ENCODE measurements at places on chromosomes 11 and 22.

- DNase-seq, result no peak
Observed at GRCh38 chr11:8740129-8740528, 57.5 kb downstream of the RPL27A start.

GRCh38 chr11:16881766-16882165 is 132.4 kb downstream of the PLEKHA7 start:
- DNase-seq, result no peak

DNA sequence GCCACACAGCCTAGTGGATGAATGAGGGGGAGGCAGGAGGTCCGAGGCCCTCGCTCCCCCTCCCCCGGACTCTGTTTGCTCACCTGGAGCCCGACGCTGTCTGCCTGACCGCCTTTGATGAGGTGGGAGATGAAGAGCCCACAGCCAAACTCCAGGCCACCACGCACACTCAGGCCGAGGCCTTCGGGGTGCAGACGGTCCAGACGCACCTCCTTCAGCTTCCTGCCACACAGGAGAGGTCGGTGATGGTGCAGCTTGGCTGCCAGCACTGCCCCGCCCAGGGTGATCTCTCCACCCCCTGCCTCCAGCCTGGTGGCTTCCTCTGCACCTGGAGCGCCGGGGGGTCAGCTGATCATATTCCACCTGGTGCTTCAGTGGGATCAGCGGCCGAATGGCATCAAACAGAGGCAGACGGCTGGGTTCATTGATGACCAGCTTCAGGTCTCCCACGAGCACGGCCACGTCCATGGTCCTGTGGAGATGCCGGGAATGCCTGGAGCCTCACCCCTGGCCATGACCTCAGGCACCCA is 13.1 kb downstream of the USH1C start:
- DNase-seq, result no peak

DNA sequence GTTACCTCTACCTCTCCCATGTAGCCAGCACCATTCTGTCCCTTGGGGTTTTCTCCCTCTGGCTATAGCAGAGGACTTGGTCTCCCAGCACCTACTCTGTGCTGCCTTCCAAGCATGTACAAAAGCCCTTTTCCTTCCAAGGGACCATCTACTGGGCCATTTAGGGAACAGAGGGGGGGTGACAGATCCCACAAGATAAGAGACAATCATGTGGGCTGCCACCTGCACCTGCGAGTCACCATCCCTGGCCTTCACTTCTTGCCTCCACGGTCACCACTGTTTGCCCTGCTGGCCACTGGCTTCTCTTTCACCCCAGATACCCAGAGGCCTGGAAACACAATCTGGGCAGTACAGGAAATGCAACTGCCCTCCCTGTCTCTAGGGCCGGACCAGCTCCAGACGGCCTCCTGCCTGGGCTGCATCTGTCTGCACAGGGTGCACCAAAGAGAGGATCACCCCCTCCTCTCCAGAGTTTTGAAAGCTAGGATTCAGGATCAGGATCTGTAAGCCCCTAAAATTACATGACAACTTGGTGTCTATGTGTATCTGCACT is 160.8 kb upstream of the NECTIN1 start:
- no peak for DNase-seq

DNA sequence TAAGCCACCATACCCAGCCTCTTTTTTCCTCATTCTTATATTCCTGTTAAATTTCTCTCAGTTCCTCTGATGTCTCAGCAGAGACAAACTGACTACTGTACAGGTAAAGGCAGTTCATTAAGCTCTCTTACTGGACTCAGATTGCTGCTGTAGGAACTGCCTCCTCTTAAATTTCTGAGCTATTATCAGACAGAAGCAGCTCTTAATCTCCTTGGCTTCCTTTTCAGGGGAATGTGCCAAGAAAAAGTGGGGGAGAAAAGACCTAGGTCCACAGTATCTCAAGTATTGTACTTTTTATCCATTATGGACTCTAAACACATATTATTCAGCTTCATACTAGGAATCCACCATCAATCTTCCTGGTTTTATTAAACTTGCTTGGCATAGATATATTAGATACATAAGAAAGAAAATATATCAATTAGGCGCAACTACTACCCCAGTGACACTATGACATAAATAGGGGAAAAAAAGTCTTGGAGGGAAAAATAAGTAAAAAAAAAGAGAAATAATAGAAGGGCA is 26.1 kb downstream of the MRTFA start:
- DNase-seq, result no peak

DNA sequence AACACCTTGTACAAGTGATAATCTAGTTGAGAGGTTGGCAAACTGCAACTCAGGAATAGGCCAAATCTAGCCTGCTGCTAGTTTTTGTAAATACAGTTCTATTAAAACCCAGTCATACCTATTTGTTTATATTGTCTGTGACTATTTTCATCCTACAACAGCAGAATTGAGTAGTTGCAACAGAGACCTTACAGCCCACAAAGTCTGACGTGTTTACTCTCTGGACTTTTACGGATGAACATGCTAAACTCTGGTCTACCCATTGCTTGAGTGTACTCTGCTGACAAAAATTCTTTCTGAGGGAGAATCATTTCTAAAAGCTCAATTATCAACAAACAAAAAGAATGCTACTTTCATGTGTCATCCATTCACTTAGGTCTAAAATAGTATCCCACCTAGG is 287.0 kb downstream of the DYNC2H1 start:
- no peak for DNase-seq

DNA sequence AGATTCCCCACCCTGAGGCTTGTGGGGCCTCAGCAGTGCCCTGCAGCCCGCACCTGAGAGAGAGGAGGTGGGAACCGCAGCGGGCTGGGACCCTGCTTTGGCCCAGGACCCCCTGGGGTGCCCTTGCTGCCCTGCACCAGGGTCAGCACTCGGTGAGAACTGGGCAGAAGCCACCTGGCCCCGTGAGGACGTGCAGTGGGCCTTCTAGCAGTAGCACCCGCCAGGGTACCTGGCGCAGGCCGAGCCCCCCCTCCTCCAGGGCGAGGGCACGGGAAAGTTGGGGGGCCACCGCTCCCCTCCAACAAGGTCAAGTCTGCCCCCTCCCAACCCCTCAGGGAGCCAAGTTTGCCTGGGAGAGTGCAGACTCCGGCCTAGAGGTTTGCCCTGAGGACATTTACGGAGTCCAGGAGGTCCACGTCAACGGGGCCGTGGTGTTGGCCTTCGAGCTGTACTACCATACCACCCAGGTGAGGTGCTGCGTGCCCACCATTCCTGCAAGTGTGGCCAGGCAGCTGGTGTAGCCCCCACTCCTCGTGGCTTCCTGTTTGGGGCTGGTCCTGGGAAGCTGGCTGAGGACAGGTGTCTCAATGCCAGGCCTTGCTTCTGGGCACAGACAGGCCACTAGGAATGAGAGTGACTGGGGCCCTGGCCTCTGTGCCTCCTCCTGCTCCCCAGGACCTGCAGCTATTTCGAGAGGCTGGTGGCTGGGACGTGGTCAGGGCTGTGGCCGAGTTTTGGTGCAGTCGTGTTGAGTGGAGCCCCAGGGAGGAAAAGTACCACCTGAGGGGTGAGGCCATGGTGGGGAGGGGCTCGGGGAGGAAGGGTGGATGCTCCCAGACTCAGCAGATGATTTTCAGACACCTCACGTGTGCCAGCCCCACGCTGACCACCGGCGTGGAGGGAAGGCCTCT is 3.5 kb downstream of the PGGHG start:
- no peak for DNase-seq

DNA sequence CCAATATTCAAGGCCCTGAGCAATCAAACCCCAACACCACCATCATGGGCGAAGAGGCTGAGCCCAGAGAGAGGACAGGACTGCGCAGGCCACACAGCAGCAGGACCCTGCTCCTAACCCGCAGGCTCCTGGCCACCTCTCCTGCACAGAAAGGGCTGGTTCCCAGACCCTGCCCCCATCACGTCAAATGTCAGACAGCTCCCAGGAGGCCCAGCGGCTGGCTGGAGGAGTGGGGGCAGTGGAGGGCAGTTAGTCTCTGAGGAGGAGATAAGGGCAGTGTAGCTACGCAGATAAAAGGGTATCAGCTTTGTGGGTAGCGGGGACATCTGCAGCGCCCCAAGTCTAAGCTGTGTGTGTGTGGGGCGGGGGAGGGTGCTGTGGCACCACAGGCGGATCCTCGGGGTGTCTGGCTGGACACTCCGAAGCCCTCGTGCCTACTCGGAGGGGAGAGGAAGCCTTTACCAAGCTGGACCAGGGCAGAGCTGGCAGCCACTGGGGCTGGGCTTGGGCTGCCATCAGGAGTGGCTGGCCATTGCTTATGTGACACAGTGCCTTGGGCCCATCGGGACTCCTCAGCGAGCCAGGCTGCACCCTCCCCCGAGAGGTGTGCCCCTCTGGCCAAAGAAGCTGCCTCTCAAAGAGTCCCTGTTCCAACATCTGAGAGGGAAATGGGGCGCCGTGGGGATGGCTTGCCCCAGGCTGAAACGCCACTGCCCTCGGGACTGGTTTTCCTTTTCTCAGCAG is 21.5 kb downstream of the FADS3 start:
- no peak for DNase-seq

DNA sequence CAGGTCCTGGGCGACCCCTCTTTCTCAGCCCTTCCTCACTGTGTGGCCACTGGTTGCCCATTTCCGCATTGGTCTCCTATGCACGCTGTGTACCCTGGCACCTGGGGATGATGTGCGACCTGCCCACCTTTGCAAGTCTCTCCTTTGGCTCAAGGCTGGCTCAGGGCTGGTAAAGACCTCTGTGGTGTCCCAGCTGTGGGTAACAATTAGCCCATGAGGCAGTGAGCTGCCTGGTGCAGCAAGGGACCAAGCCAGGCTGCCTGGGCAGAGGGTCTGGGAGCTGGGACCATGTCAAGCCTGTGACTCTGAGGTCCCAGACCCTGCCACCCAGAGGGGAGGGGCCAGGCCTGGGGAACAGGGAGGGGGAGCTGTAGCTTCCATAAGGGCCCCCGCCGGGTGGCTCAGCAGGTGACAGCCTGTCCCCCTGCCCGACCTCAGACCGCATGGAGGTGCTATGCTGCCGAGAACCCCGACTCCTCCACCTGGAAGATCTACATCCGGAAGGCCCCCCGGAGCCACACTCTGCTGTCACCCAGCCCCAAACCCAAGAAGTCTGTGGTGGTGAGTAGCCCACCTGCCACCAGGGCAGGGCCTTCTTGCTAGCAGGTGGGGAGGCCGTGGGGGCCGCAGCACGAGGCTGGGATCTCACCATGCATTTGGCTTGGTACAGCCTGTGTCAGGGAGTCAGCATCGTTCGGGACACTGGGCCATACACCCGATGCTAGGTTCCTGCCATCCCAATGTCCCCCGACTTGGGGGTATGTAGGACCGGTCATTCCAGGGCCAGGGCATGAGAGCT is 112.5 kb downstream of the KCNQ1OT1 start:
- no peak for DNase-seq

- DNase-seq, result no peak
Observed at GRCh38 chr11:108302121-108302785, 79.4 kb downstream of the ATM start.

DNA sequence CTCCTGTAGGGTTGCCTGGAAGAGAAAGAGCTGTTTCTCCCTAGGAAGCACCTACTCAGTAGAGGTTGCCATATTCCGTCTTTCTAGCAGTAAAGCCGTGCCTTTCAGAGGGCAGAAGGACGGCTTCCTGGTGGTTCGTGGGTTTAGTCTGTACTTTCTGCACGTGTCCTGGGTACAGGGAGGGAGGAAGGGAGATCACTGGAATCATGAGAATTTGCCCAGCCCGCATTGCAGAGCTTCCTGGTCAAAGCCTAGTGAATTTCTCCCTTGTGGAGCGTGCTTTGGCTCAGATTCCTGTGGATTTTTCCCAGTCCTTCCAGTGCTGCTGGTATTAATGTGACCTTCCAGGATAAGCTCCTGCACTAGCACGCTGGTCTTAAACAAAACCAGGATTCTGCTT is 44.9 kb downstream of the GRAMD1B start:
- DNase-seq, result no peak

DNA sequence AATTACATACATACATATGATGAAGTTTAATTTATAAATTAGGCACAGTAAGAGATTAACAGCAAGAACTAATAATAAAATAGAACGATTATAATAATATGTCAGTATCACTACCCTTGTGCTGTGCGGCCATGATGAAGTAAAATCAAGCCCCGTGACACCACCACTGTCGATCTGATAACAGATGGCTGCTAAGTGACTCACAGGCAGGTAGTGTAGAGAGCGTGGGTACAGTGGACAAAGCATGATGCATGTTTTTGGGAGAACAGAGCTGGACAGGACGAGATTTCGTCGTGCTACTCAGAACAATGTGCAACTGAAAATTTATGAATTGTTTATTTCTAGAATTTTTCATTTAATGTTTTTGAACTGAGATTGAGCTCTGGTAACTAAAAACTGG is 108.4 kb upstream of the TIMP3 start:
- no peak for DNase-seq

- DNase-seq, result peak; percentile 77
Observed at GRCh38 chr11:16959602-16960001, 54.6 kb downstream of the PLEKHA7 start.

DNA sequence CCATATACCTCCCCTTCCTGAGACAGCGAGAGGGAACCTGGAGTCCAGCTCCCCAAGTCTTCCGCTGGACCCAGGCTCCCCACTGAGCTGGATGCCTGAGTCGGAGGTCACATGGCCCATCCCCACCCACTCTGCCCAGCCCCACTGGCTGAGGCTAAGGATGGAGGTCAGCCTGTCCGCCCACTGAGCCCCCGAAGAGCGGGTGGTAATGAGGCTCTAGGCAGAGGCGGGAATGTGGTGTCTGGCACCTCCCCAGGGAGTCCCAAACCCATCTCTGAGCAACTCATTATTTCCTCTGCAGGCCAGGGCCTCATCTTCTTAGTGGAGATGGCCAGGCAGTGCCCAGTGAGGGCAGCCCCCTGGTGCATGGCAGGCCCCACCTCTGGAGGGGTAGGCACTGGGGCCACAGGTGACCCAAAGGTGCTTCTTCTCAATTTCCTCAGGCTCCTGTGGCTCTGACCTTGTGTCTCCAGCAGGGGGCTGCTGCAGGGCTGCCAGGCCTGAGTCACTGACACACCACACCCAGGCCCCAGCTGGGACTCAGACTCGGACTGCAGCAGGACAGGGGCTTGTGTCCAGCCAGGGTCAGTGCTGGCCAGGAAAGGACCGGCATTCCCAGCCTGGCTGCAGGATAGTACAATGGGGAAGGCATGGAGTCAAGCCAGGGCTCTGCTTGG is 10.2 kb upstream of the PDE2A start:
- no peak for DNase-seq

- no peak for DNase-seq
Observed at GRCh38 chr11:58775066-58775708, 43.4 kb upstream of the GLYAT start.

Data from NCI-H1436 treated with DMSO at 0.1 percent for 48 hours (cell line).